ENCODE measurements at places on chromosomes 4 and X. TPM values are rescaled to one million over a fixed set of nuclear protein-coding genes. Genes with fewer than 3 reads are reported as not detected.

The TRIM61 gene
- not detected for total RNA-seq

The C4orf50 gene
- total RNA-seq, result not detected

The QDPR gene
- total RNA-seq, result 5.5 TPM

The TMLHE gene
- total RNA-seq, result 24.4 TPM

The ARHGAP24 gene
- 1.3 TPM for total RNA-seq

The TREX2 gene
- 1.1 TPM for total RNA-seq

The GYPE gene
- total RNA-seq, result 1.3 TPM

The TDO2 gene
- total RNA-seq, result 17.6 TPM
